ENCODE measurements at places on chromosomes 2 and 18.
A peak's percentile ranks its signal among the peaks of the same experiment; 100 is the strongest.

DNA sequence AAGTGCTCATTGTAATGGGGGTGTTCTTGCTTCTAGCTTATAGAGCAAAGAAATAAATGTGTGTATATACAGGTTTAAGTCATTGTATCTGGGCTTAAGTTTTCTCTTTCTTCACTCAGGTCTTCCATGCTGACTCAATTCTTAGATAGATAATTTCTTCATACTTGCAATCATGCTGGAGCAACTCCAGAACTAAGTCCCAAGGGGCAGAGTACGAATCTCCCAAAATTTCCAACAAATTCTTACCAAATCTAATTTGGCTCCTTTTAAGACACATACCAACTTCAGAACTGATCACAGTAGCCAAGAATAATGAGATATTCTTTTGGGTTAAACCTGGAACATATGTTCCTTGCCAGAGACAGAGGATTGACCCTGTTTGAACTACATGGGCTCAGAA lies 4.3 kb upstream of the SPAG16 start:
- DNase-seq, result no peak

- no peak for DNase-seq
Measured at GRCh38 chr2:27914805-27915175, 24.3 kb downstream of the BABAM2 start.

DNA sequence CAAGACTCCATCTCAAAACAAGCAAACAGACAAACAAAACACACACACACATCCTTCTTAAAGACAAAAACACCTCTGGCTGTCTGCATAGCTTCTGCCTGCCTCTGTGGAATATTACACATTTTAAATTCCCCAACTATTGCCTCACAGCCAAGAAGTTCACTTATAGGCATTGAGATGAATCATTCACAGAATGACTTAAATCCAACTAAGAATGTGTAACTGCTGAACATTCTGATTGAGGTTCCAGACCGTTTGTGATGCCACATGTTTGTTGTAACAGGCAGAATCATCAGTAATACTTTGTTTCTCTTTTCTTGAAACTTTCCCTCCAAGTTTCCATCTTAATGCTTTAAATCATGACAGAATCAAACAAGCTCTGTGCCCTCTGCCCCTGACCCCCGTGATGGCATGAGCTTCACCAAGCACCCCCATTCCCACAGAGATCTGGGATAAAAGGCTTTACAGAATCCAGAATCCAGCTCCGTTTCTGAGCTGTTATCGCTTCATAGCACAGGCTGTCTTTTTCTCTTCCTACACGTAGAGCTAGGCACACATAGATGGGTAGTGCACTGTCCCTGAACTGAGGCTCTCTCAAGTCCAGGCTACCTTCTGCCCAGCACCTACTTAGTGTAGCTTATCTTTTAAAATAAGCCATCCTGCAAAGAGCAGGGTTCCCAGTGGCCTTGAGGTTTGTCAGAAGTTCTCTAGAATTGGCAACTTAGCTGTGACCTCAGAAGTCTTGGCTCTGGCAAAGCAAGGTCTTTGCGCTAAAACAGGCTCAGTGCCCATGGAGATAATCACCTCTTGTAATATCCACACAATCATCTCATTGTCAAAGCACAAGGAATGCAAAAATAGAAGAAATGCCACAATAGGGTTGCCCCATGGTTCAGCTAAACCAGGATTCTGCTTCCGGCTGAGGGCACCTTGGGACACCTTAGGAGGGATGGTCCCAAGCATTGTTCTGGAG lies 32.9 kb downstream of the EPAS1 start:
- DNase-seq, result no peak

GRCh38 chr2:3039188-3040065 lies 338.2 kb downstream of the EIPR1 start:
- DNase-seq, result no peak

DNA sequence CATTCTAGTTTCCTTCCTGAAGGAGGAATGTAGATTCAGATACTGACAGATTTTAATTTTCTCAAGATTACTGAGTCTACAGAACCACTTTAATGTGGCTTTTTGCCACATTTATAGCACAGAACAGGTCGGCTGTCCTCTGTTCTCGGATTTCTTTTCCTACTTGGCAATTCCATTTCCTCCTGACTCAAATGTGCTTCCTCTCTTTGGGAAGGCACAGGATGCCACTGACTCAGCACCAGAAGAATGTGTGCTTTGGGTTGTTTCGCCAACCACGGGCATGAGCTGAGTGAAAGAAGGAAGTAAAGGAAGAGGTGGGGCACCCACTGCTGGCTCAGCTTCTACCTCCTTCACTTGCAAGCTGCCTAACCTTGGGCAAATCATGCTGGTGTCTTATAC lies 970.6 kb upstream of the ACVR2A start:
- DNase-seq, result no peak

GRCh38 chr2:65331336-65332025 lies 100.9 kb downstream of the SPRED2 start:
- no peak for DNase-seq

- no peak for DNase-seq
Measured at GRCh38 chr2:29447513-29447912, 332.3 kb downstream of the CLIP4 start.

GRCh38 chr2:226845386-226846116 lies 9.7 kb downstream of the RHBDD1 start:
- DNase-seq, result no peak

- DNase-seq, result peak; percentile 15
Measured at GRCh38 chr2:231483398-231484329, 19.4 kb upstream of the NCL start.

DNA sequence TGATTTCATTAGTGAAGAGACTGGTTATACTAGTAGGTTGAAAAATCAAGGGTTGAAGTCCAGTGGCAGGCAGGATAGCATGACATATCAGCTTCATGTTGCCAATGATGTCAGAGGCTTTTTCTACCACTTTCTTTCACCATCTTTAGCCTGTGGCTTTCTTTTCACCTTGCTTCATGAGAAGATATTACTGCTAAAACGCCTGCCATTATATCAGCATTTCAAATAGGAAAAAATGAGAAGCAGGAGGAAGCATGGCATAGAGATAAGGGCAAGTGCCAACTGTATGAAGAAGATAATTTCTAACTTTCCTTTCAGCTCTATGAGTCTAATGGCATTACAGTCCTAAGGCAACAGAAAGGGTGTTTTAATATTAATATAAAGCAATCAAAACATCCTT lies 270.2 kb upstream of the SYT4 start:
- no peak for DNase-seq

DNA sequence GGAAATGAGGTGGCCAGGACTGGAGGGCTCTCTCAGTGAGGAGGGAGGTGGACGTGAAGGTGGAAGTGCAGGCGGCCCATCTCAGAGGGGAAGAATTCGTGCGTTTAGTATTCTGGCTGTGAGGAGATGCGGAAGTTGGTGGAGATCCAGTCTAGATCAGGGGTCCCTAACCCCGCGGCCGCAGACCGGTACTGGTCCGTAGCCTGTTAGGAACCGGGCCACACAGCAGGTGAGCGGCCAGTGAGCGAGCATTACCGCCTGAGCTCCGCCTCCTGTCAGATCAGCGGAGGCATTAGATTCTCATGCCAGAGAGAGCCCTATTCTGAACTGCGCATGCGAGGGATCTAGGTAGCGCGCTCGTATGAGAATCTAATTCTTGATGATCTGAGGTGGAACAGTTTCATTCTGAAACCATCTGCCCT lies 1.6 kb upstream of the FHOD3 start:
- DNase-seq, result no peak

GRCh38 chr2:218745559-218746469 lies 35.2 kb downstream of the TTLL4 start:
- no peak for DNase-seq

GRCh38 chr2:10415048-10415447 lies 33.1 kb downstream of the ODC1 start:
- no peak for DNase-seq

DNA sequence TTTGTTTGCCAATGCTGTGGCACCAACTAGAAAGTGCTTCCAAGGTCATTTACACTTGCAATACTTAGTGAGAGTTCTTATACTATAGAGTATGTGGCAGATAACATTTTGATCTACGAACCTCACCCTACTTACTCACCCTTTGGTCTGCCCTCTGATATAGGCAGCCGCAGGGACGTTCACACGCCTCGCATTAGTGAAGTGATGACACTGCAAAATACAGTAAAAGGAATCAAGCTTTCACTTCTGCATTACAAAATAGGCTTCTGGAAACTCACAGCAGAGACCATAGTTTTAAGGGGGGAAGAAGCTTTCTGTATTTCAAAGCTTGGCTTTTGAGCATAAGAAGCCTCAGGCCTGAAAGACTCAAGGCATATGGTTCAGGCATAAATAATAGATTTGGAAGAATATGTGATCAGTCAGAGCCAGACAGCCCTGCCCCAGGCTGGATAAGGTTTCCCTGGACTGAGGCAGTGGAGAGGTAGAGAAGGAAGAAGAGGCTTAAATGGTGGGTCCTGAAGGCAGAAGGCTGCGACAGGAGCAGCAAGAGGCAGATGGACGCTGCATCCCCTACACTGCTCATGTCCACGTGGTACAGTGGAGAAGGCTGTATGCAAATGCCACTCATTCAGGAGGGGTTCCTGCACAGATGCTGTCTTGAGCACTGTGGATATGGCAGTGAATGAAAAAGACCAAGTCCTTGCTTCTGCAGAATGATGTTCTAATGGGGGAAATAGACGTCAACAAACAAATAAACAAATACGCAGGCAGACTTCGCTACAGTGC lies 63.1 kb downstream of the FECH start:
- DNase-seq, result no peak

GRCh38 chr2:72533765-72534164 lies 292.1 kb downstream of the EXOC6B start:
- no peak for DNase-seq

DNA sequence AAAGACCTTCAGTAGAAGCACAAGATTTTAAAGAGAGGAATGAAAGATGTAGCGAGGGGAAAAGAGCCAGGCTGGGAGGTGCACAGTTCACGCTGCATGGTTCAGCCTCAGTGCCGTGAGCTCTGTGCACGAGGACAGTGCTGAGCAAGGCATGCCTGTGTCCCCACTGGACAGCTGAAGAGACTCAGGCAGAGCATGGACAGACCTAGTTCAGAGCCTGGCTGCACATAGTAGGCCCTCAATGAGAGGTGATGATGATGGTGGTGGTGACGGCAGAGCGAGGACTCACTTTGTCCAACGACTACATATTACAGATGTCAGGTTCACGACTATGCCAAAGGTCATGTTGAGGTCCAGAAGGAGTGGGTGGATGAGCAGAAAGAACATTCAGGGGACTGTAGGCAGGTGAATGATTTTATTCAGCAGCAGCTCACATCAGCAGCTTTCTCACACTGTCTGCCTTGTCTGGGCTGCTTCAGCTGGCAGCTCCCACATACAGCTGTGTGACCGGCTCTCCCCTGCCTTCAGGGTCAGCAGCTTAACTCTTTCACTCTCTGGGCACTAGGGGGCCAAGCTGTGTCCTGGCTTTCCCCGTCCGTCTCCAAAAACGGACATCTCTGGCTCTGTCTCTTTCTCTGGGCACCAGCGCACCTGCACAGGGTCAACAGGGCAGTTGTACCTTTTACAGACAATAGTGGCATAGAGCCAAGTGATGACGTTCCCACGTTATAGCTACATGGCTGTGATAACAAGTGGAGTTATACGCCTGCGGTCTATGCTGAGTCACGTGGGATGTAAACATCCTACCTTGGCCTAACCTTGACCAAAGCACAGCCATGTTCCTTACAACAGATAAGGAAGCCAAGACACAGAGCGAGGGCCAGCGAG lies 128.8 kb upstream of the MSH6 start:
- no peak for DNase-seq

DNA sequence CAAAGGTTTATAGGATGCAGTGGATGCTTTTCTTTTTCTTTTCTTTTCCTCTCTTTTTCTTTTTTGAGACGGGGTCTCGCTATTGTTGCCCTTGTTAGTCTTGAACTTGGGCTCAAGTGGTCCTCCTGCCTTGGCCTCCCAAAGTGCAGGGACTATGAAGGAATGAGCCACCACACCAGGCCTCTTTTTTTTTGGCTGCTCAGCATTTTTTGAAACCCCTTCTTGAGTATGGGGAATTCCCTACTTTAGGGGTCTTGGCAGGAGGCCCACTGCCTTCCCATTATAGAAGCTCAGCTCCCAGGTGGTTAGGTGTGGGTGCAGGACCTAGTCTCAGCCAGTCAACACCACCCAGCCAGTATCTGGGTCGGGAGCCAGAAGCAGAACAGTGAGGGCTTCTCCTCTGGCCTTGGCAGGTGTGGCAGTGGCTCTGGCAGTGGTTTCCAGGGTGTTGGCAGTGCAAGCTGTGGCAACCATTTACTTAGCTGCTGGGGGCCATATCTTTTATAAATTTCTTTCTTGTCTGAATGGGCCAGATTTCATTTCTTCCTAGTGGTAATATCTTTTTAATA lies 51.4 kb upstream of the ACYP2 start:
- DNase-seq, result no peak

DNA sequence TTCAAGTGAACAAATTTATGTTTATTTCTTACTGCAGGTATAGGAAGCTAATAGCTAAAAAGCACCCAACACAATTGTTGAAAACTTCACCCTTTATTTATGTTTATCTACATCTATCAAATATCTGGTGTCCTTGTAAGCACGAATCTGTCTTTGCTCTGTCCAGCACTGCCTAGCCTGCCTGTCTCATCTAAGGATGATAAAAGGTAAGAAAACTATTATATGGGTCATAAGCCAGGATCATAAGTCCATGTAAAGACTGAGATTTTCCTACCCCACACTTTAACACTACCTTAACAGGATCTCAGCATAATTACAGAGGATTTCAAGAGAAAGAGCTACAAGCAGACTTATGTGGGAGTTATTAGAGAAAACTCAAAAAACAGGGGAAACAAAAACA lies 365.6 kb upstream of the TMEFF2 start:
- no peak for DNase-seq

- no peak for DNase-seq
Measured at GRCh38 chr2:20416723-20417122, 30.2 kb upstream of the RHOB start.

GRCh38 chr2:64608867-64609226 lies 44.9 kb downstream of the SERTAD2 start:
- no peak for DNase-seq

GRCh38 chr18:49521216-49521835 lies 34.3 kb upstream of the C18orf32 start:
- DNase-seq, result no peak

GRCh38 chr18:25759111-25759510 lies 331.3 kb downstream of the SS18 start:
- no peak for DNase-seq

- DNase-seq, result no peak
Measured at GRCh38 chr2:109268916-109269315, 139.9 kb downstream of the SH3RF3 start.

DNA sequence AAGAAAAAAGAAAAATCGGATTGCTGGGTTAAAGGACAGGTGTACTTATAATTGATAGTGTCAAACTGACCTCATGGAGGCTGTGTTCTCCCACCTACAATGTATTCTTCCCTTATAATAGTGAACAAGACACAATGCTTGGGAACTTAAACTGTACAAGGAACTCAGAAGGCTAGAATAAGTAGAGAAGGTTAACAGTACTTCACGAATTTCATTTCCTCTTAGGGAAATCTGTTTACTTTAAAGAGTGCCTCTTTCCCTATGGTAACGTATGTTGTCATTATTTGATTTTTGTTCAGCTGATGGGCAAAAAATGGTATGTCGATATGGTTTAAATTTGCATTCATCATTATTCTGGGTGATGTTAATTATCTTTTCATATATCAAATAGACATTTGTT lies 9.2 kb upstream of the HK2 start:
- DNase-seq, result no peak
